ENCODE measurements at places on chromosomes 7 and 10. TPM values are rescaled to one million over a fixed set of nuclear protein-coding genes. Genes with fewer than 3 reads are reported as not detected.

Gene TLL2
- 0.13 TPM for total RNA-seq

Gene ARL3
- total RNA-seq = 3.8 TPM

Gene SEMA3D
- total RNA-seq = not detected

Gene PCLO
- not detected for total RNA-seq

DNA sequence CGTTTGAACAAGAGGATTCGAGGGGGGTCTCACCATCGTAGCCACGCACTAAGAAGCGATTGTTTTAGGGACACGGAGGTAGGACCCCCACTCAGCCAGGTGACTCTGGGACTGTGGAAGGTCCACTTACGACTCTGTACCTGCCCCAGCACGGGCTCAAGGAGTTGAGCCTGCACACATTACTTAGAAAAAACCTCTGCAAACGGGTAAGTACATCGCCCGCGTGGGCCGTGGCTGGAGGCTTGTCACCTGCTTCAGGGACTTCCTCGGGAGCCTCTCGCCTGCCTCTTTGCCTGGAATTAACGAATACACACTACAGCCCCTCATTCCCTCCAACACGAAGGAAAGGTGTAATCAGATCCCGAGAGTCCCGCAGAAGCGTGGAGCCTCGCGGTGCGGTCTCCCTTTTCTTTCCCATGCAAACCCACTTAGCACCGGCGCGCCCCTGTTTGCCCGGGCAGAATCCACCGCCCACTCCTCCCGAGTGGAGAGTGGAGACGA, 826 bp downstream of the PODXL start:
- DNase-seq = no peak

DNA sequence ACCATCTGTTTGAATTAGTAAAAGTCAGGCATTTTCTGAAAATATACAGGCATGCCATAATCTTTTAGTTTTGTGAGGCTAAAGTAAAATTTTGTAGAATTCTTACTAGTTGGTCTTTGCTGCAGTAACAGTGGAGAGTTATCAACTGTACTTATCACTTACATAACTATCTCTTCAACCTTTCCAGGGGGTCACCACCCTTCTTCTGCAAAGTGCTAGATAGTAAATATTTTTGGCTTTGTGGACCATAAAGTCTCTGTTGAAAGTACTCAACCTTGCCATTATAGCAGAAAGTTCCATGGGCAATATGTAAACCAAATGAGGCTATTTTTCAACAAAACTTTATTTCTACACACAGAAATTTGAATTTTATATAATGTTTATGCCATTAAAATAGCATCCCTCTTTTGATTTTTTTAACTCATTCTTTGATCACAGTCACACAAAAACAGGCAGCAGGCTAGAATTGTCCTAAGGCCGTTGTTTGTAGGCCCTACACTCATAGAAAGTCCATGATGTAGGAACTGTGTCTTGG, 59.5 kb upstream of the KLF6 start:
- no peak for DNase-seq

Gene ICA1
- total RNA-seq = 0.96 TPM

Gene STEAP4
- total RNA-seq = not detected

- DNase-seq = no peak
Observed at GRCh38 chr7:31464601-31465000, 49.3 kb upstream of the ITPRID1 start.

Gene FRAT1
- 19.1 TPM for total RNA-seq

Gene CPXM2
- not detected for total RNA-seq

GRCh38 chr7:80772347-80772993, 134.0 kb downstream of the CD36 start:
- no peak for DNase-seq

GRCh38 chr10:62584731-62585130, 210.6 kb downstream of the ZNF365 start:
- DNase-seq = no peak
